ENCODE measurements at places on chromosomes 4 and X. TPM values are rescaled to one million over a fixed set of nuclear protein-coding genes. Genes with fewer than 3 reads are reported as not detected.

DNA sequence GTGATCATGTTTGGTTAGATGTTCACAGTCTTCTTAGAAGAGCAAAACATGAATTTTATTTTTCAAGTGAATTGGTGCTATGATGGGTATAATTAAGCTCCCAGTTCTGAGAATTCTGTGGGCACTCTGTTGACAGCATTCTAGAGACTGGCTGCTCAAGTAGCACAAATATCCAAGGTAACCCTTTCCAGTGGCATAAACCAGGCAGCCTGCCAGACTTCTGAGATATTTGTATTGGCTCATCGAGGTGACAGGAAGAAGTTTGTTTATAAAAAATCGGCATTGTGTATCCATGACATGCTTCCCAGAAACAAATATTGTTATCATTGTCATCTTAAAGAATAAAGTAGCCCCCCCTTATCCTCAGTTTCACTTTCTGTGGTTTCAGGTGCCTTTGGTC, 28.3 kb downstream of the LANCL3 start:
- no peak for ATAC-seq

DNA sequence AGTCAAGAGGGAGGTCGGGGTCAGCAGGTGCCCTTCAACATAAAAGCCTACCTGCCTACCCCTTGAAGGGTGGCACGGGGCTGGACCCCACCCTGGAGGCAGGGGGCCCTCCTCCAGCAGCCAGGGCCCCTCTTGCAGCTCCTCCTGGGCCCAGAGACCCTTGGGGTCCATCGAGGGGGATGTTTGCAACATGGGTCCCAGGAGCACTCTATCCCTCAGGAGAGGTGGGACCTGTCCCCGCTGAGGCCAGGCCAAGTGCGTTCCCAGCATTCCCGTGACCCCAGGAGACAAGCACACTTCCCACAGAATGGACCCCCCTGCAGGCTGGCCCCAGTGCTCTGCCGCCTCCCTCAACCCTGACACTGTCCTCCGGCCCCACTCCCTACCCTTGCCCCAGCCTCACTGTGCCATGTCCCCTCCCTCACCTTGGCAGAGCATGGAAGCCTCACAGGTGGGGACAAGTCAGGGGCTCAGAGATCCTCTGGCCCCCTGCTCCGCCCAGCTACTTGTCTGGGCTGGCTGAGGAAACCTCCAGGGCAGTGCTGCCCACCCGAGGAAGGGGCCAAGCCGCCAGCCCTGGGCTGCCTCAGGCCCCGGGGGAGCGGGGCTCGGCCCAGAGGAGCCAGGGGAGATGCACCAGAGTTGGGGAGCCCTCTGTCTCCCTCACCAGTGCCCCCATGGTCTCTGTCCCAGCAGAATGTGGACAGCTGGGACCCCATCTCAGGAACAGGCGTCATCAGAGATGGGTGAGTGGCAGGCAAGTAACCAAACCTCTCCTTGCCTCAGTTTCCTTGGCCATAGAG, 2.2 kb downstream of the MXD4 start:
- ATAC-seq, result no peak

Gene TEX13C
- total RNA-seq, result not detected

DNA sequence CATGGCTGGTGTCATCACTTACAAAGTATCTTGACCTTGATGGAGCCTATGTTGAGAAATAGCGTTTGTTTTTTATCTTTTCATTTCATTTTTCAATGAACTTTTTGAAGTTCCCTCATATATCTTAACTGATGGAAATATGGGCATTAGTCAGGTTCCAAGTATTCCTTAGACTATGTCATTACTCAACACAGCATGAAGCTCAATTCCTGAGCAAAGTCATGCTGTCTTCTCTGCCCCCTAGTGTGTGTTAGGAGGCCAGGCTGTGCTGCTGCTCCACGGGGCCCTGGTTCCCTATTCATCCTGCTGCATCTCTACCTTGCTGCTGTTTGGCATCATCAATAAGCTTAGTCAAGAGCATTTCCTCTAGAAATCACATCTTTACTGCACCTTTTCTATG, 40.9 kb downstream of the GPR143 start:
- no peak for ATAC-seq

Gene SHROOM2
- 7.7 TPM for total RNA-seq

GRCh38 chr4:76607266-76607799, 172.3 kb downstream of the SHROOM3 start:
- ATAC-seq, result no peak

DNA sequence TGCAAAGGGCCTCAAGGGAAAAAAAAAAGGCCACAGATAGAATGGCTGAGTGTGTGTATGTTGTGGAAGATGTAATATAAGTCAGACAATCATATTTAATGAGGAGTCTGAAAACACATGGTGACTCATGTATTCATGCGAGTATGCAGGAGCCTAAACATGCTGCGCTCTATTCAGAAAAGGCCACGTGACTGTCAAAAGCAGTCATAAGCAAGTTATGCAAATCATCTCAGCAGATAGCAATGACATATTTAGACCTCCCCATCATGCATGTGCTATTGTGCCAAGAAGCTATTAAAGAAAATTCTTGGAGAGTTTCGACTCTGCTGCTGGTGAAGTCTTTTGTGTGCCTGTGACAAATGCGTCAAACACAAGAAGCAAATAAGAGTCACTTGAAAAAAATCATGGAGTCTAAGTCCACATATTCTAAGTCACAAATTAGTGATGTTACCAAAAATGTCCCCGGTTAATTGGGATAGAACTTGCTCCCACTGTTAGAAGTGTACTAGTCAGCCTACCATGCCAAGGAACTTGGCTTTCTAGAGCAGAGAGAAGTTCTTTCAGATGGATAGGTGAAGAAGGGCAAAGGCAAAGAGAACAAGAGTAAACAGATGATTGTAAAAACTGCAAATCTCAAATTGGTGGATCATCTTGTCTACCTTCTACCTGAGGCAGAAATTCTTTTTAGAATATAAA, 5.0 kb downstream of the LNX1 start:
- ATAC-seq, result peak; percentile 93

- no peak for ATAC-seq
Measured at GRCh38 chr4:148396986-148397673, 45.1 kb downstream of the NR3C2 start.

Gene USP26
- total RNA-seq, result not detected

GRCh38 chr4:20684852-20685763, 15.2 kb upstream of the PACRGL start:
- ATAC-seq, result no peak

All from esophagus mucosa (tissue), 1 donor.